ENCODE measurements at places on chromosomes 1 and 21.

DNA sequence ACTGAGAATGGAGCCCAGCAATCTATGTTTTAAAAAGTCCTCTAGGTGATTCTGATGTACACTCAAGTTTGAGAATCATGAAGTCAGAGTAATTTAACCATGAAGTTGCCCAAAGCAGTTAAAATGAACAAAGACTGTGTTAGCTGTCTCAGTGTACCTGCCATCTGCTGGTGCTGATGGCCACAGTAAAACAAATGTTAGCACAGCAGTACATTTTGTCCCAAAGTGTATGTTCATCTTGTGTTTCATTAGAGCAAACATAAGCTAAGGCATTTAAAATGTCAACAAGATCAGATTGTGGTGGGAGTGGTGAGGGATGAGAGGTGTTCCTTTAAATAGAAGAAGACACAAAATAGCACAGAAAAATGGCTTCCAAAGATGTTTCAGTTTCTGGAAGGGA lies 31.1 kb downstream of the FYB2 start:
- no peak for DNase-seq

GRCh38 chr1:245933431-245934045 lies 573.5 kb downstream of the SMYD3 start:
- no peak for DNase-seq

- no peak for DNase-seq
Observed at GRCh38 chr1:186206048-186206570, 168.9 kb downstream of the TPR start.

DNA sequence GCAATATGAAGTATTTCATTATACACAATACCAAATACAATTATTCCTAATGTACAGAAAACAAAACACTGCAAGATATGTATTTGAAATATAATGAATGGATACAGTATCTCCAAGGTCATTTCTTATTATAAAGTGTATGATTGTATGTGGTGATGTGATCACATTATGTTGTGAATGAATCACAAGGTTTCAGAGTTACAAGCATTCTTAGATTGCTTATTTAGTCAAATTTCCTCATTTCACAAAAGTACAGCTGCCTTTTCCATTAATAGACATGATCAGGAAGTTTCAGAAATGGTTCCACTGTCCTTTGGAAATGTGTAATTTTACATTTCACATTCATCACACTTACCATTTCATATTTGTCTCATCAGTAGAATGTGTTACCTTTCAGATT lies 28.3 kb upstream of the NEK7 start:
- DNase-seq, result no peak

- DNase-seq, result no peak
Observed at GRCh38 chr1:94120991-94121390, at the start of gene ABCA4. Gene ABCA4, minus strand, starts transcription at chr1:94121148. Its CDS starts 103 bp downstream, at chr1:94121045.

GRCh38 chr1:218156595-218156994 lies 128.5 kb upstream of the RRP15 start:
- no peak for DNase-seq

- DNase-seq, result no peak
Observed at GRCh38 chr1:61320575-61320974, 238.2 kb downstream of the NFIA start.

DNA sequence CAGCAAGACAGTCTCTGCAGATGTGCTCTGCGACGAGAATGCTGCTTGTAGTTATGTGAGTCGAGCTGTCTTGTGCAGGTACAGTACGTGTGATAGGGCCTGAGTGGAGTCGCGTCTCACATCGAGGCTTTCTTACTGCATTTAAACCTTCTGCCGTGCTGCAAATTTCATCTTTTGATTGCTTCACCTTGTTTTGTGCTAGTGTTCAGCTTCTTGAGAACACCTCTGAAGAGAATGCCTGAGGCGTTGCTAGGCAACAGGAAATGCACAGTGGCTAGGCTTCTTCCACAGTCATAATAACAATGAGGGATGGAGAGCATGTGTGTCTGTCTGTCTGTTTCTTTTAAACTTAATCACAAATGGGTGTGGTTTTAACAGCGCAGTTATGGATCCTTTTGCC lies 52.9 kb downstream of the MRPS6 start:
- no peak for DNase-seq
